MM.1S (cell line): ENCODE measurements at places on chromosomes 2 and 18.
A peak's percentile ranks its signal among the peaks of the same experiment; 100 is the strongest.

GRCh38 chr2:26569216-26570082 is 71.7 kb downstream of the CIB4 start:
- no peaks in the 10 kb centered on the region for H3K4me1 ChIP-seq
- H3K4me3 ChIP-seq = no peak overlapping the region
- H3K36me3 ChIP-seq = no peaks in the 10 kb centered on the region
- no peak for DNase-seq

GRCh38 chr2:113842919-113843736 is 46.8 kb upstream of the ACTR3 start:
- H3K27me3 ChIP-seq = no peaks in the 10 kb centered on the region
- no peaks in the 10 kb centered on the region for H3K36me3 ChIP-seq
- H3K27ac ChIP-seq = no peak overlapping the region
- no peaks in the 10 kb centered on the region for H3K4me1 ChIP-seq
- no peak overlapping the region for H3K4me3 ChIP-seq
- DNase-seq = no peak

GRCh38 chr2:16652296-16653082 is 13.1 kb downstream of the CYRIA start:
- H3K4me1 ChIP-seq = peaks cover 27% of the 10 kb centered on the region
- no peak overlapping the region for H3K27ac ChIP-seq
- no peak for DNase-seq
- no peaks in the 10 kb centered on the region for H3K36me3 ChIP-seq

DNA sequence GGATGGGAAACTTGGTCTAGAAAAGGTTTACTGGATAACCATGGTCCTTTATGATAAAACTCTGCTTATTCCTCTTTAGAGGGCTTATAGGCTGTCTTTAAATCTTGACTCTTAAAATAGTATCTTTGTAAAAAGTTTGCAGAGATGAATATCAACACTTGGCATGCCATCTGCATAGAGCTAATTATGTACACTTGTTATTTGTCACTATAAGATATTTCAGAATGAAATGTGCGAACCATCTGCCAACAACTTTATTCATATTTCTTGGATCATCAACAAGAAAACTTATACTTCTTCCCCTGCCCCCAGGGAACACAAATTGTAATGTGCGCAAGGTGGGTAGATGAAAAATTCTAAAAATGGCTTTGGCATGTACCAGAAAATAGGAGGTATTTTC is 653.0 kb upstream of the CHAC2 start:
- H3K4me1 ChIP-seq = no peaks in the 10 kb centered on the region
- DNase-seq = no peak
- H3K36me3 ChIP-seq = no peaks in the 10 kb centered on the region
- no peaks in the 10 kb centered on the region for H3K27me3 ChIP-seq
- no peak overlapping the region for H3K27ac ChIP-seq

GRCh38 chr2:121735518-121736074 is 1.1 kb downstream of the NIFK start:
- peak overlapping the region; percentile 96 for H3K4me3 ChIP-seq
- no peaks in the 10 kb centered on the region; the same call in 1 of the 2 replicates for H3K27me3 ChIP-seq
- peak overlapping the region; percentile 64; the same call in 1 of the 2 replicates for H3K27ac ChIP-seq
- peak; percentile 41 for DNase-seq
- no peaks in the 10 kb centered on the region; the same call in 1 of the 2 replicates for H3K4me1 ChIP-seq

- peaks cover 13% of the 10 kb centered on the region for H3K4me1 ChIP-seq
- H3K27ac ChIP-seq = no peak overlapping the region
- H3K4me3 ChIP-seq = no peak overlapping the region
- no peaks in the 10 kb centered on the region for H3K36me3 ChIP-seq
These were observed 1.3 kb downstream of the LIPG start for GRCh38 chr18:49563130-49563540.

- no peak overlapping the region for H3K4me3 ChIP-seq
- no peak for DNase-seq
- peaks cover 3% of the 10 kb centered on the region; the same call in 1 of the 2 replicates for H3K4me1 ChIP-seq
- no peak overlapping the region for H3K27ac ChIP-seq
- no peaks in the 10 kb centered on the region for H3K36me3 ChIP-seq
These were observed 147.0 kb downstream of the ESCO1 start for GRCh38 chr18:21453511-21453901.

- H3K27ac ChIP-seq = no peak overlapping the region
- no peaks in the 10 kb centered on the region for H3K27me3 ChIP-seq
- H3K4me3 ChIP-seq = no peak overlapping the region
- DNase-seq = no peak
- H3K36me3 ChIP-seq = no peaks in the 10 kb centered on the region
These were observed 61.0 kb downstream of the SPP2 start for GRCh38 chr2:234111523-234111922.

DNA sequence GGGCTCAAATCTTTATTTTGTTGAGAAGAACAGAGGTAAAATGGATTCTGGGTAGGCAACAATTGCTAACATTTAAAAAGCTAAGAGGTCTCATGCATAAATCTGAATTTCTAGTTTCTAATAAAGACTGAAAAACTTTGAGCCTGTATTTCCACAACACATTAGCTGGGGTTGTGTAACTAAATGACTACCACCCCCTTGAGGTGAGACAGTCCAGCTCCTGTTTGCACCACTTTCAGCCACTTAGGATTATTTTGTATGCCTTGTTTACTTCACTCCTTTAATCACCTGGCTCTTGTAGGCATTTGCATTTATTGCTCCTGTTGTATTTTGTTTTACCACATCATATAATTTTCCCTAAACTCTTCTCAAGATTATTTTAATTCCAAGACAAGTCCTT is 376.6 kb downstream of the PTH2R start:
- H3K4me3 ChIP-seq = no peak overlapping the region
- no peaks in the 10 kb centered on the region for H3K36me3 ChIP-seq
- no peaks in the 10 kb centered on the region for H3K4me1 ChIP-seq
- H3K27me3 ChIP-seq = no peaks in the 10 kb centered on the region
- DNase-seq = no peak
- no peak overlapping the region for H3K27ac ChIP-seq

DNA sequence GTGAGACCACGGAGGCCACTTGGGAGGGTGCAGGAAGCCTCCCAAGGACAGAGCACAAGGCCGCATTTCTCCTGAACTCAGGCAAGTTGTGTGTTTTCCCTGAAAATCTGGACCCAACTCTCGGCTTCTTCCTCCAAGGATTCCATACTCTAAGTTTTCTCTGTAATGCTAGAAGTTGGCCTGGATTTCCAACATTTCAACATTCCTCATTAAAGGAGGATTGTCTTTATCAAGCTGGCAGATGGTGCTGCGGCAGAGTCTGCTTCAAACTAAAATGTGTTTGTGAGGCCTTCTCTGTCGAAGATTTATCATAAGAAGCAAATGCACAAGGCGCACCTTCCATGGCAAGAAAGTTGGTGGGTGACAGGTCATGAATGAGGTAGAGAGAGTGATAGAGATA is 94.4 kb upstream of the SATB2 start:
- H3K27me3 ChIP-seq = no peaks in the 10 kb centered on the region
- no peak overlapping the region for H3K4me3 ChIP-seq
- no peaks in the 10 kb centered on the region for H3K4me1 ChIP-seq

DNA sequence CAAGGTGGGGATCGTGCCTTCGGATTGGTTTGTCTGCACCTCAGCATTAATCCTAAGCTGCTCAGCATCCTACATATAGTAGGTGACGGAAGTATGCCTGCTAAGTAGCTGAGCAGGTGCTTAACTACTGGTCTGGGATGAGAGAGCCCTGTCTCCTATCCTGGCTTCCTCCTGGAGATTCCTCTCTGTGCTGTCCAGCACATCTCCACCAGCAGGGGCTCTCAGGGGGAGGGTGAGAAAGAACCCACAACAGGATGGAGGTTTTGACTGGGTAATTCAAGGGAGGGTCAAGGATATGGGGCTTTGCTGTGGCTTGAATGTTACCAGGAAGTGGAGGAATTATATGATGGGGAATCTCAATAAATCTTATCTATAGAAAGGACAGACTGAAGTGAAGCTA is 45.4 kb upstream of the KIF5C start:
- no peak overlapping the region for H3K27ac ChIP-seq
- H3K4me1 ChIP-seq = no peaks in the 10 kb centered on the region
- no peaks in the 10 kb centered on the region for H3K27me3 ChIP-seq
- no peak overlapping the region for H3K4me3 ChIP-seq

DNA sequence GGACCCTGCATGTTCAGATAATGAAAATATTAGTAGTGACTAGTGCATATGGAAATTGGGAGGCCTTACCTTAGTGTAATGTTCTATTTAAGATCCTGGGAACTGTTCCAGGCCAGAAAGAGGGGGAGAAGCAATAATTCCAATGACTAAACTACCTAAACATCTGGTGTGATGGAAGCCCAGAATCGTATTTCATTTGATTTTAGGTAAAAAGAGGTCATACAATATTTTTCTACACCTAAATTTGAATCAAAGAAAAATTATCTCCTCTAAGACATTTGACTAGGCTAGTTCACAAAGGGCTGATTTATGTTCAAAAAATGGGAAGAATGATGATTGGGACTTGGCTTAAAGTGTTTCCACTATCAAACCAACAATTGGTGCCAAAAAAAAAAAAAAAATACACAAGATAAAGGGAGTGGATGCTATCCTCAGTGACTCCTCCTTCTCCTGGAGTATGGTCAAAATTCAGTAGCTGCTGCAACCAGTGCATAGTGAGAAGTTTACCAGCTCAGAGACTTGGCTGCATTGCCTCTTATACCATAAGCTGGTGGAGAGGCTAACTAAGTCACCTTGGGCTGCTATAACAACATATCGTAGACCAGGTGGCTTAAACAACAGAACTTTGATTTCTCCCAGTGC is 1038.3 kb upstream of the ACVR2A start:
- H3K36me3 ChIP-seq = no peaks in the 10 kb centered on the region
- H3K4me1 ChIP-seq = no peaks in the 10 kb centered on the region
- H3K27ac ChIP-seq = no peak overlapping the region
- no peak overlapping the region for H3K4me3 ChIP-seq
- H3K27me3 ChIP-seq = no peaks in the 10 kb centered on the region
- no peak for DNase-seq

- no peaks in the 10 kb centered on the region for H3K27me3 ChIP-seq
- DNase-seq = peak; percentile 56
- H3K4me3 ChIP-seq = peak overlapping the region; percentile 94
- peaks cover 3% of the 10 kb centered on the region; the same call in 1 of the 2 replicates for H3K36me3 ChIP-seq
- no peak overlapping the region for H3K27ac ChIP-seq
- H3K4me1 ChIP-seq = peaks cover 28% of the 10 kb centered on the region
These were observed 2.4 kb downstream of the MARS2 start for GRCh38 chr2:197707316-197708213.

- H3K36me3 ChIP-seq = peaks cover 26% of the 10 kb centered on the region
- H3K27ac ChIP-seq = no peak overlapping the region
- DNase-seq = peak; percentile 19
- H3K4me3 ChIP-seq = no peak overlapping the region
- H3K4me1 ChIP-seq = peaks cover 3% of the 10 kb centered on the region; the same call in 1 of the 2 replicates
- no peaks in the 10 kb centered on the region for H3K27me3 ChIP-seq
These were observed 25.4 kb downstream of the WDR75 start for GRCh38 chr2:189466656-189467055.

DNA sequence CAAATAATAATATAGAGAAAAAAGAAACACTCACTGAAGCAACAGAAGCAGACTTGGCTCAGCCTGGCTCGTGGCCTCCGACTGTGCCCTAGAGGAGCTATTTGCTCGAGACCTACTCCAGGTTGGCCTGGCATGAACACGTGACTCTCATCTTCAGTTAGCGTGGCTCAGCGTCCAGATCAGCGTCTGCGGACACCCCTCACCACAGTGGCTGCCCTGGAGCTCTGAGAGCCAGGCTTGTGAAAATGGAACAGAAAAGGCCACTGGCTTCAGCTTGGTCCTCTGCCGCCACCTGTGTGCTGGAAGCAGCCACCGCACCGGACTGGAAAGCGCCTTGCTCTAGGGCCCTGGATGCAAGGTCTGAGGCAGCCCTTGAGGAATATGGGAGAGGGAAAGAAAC is 1184.0 kb upstream of the GYPC start:
- peak; percentile 53 for DNase-seq
- H3K4me1 ChIP-seq = no peaks in the 10 kb centered on the region
- H3K27me3 ChIP-seq = no peaks in the 10 kb centered on the region

DNA sequence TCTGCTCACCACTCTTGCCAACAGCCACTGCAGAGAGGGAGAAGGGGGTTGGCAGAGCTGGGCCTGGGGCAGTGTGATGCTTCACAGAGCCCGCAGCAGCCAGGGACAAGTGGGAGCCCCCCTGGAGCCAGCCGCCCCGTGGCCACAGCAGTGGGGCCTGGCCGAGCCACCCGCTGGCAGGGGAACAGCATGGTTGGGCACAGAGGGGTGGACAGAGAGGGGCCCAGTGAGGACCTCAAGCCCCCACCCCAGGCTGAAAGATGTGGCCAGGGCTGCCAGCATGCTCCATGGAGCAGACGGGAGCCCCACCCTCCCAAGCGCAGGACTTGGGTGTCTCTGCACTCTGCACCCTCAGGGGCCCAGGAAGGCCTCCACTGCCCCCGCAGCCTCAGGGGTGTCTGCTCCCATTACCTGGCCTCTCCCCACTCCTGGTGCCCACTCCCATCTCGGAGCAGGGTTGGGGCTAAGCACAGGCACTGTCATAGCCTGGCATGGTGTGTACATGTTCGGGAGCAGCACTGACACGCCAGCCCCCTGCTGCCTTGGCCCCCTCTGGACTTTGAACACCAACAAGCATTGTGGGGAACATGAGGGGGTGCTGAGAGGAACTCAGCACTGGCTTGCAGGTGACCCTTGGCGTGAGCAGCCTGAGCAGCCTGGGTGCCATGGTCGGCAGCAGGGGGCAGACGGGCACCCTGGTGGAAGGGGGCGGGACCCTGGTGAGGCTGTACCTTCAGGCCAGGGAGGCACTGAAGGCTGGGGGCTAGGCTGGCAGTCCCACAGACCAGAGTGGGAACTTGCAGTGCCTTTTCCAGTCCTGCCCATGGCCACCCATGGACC is 279.6 kb upstream of the CYP26B1 start:
- H3K4me1 ChIP-seq = no peaks in the 10 kb centered on the region
- DNase-seq = no peak
- no peak overlapping the region for H3K4me3 ChIP-seq
- H3K27ac ChIP-seq = no peak overlapping the region

- peak; percentile 36 for DNase-seq
- H3K27ac ChIP-seq = peak overlapping the region; percentile 20; the same call in 1 of the 2 replicates
- no peak overlapping the region for H3K4me3 ChIP-seq
- H3K27me3 ChIP-seq = no peaks in the 10 kb centered on the region
- H3K4me1 ChIP-seq = peaks cover 22% of the 10 kb centered on the region
These were observed 221.9 kb downstream of the UXS1 start for GRCh38 chr2:105972246-105972645.

DNA sequence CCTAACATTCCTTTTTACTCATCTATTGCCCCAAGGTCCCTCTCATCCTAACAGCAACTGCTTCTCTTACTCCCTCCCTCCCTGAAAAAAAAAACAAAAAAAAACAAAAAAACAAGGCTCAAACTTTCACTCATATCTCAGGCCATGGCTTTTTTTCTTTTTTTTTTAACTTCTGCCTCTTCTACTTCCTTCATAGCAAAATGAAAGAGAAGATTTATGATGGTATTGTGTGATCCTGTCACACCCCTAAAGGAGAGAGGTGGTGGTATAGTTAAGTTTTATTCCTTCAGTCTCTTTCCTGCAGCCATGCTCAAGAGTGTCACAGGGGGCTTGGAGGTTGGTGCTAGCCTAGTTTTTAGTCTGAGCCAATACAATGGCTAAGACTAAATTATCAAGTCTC is 21.5 kb upstream of the EPC2 start:
- H3K4me3 ChIP-seq = no peak overlapping the region
- H3K27me3 ChIP-seq = no peaks in the 10 kb centered on the region
- H3K36me3 ChIP-seq = no peaks in the 10 kb centered on the region

- H3K4me1 ChIP-seq = peaks cover 56% of the 10 kb centered on the region
- no peaks in the 10 kb centered on the region for H3K36me3 ChIP-seq
- peak overlapping the region; percentile 29; the same call in 1 of the 2 replicates for H3K4me3 ChIP-seq
These were observed 31.8 kb downstream of the KLF7 start for GRCh38 chr2:207133820-207134519.
